ENCODE measurements at places on chromosomes 13 and 19.

- no peak for DNase-seq
Measured at GRCh38 chr19:54189145-54189734, at the start of gene MBOAT7. TSS of gene MBOAT7 (minus strand) at chr19:54189580. CDS start at chr19:54188508, 1,072 bp downstream.

DNA sequence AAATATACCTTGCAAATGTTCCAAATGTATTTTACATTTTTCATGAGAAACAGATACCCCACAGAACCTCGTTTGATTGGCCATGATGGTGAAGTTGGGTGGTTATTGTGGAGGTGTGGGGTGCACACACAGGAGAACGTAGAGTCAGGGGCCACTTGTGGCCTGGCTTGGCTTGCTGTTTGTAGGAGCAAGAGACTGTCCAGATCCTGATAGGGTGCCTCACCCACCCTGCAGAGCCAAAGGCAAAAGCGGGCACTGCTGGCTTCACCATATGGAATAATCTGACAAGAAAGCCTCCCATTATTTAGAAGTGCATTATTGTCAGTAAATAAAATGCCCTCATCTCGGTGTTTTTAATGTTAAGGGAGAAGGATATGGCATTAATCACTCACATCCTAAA is 330.2 kb downstream of the TEX29 start:
- DNase-seq, result no peak

DNA sequence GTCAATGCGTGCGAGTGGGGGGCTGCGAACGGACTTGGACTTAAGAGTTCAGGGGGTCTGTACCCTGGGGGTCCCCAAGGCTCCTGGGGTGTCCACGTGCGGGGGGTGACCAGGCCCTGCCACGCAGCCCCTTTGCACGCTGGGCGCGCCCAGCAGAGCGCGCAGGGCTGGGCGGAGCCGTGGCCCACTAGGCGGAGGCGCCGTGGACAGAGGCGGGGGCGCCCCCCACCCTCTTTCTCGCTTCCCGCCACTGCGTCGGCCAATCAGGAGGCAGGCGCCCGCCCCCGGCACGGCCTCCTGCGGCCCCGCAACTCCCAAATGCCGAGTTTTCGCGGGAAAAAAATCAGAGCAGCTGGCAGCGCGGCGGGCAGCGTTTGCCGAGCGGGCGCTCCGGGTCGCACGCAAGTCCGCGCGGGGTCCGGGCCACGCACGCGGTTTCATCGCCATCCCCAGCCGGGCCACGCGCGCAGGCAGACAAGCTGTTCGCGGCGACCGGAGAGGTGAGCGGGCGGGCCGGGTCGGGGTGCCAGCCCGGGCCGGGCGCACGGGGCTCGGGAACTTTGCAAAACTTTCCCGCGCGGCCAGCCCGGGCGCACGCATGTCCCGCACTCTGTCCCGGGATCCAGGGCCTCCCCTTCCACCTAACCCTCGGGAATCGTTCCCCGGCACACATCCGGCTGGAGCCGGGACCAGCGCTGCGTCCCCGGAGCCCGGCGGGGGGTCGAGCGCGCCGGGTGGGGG is at the start of gene UHRF1:
UHRF1 (plus strand) TSS at position 346 of the 741 bp plus-strand sequence. CDS start 1,385 bp downstream, outside the sequence.
- peak; percentile 64 for DNase-seq

- DNase-seq, result no peak
Measured at GRCh38 chr13:99356262-99357091, 49.3 kb upstream of the GPR183 start.

GRCh38 chr13:22883956-22884355 is 296.8 kb upstream of the SGCG start:
- no peak for DNase-seq

GRCh38 chr19:40141551-40141950 is 49.7 kb upstream of the MAP3K10 start:
- DNase-seq, result no peak

DNA sequence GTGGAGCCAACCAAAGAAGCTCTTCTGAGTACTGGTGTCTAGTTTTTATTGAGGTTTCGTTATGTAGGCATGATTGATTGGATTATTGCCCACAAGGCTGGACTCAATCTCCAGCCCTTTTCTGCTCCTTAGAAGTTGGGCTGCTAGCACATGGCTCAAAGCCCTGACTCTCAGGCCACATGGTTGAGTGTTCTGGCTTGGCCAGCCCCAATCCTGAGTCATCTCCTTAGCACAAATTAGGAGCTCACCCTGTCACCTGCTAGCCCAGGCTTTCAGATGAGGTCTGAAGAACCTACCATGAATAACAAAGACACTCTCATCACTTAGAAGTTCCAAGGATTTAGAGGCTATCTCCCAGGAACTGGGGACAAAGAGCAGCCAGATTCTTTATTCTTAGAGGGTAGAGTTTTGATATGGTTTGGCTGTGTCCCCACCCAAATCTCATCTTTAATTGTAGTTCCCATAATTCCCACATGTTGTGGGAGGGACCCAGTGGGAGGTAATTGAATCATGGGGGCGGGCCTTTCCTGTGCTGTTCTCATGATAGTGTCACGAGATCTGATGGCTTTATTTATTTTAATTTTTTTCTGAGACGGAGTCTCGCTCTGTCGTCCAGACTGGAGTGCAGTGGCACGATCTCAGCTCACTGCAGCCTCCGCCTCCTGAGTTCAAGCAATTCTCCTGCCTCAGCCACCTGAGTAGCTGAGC is 11.3 kb downstream of the DPY19L3 start:
- DNase-seq, result no peak

DNA sequence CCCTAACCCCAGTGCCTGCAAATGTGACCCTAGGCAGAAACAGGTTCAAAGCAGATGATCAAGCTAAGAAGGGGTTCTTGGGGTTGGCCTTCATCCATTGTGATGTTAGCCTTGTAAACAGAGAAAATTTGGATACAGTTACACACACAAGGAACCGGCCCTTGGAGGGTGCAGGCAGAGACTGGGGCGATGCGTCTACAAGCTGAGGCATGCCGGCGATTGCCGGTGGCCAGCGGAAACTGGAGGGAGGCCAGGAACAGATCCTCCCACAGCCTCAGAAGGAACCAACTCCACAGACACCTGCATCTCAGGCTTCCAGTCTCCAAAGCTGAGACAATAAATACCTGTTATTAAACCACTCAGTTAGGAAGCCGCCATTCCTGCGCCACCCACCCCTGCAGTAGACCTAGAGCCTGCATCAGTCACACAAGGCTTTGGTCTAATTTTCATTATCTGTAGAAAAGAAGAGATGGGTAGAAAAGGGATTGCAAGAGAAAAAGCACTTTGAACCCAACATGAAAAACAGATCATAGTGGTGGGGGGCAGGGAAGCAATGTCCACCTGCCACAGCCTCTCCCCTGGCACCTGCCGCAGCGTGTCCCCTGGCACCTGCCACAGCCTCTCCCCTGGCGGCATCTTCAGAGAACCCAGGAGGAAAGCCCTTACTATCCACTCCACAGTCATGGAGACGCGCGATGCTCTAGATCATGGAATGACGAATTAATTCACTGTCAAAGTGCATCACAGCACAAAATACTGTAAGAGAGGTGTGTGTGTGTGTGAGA is 119.7 kb upstream of the SOX1 start:
- DNase-seq, result no peak

GRCh38 chr19:3535981-3536380 is 3.0 kb upstream of the TEKTIP1 start:
- no peak for DNase-seq

Data from stomach (tissue), 19 donors.